Fibroblast of pulmonary artery (primary cell): ENCODE measurements at places on chromosomes 4 and X.

DNA sequence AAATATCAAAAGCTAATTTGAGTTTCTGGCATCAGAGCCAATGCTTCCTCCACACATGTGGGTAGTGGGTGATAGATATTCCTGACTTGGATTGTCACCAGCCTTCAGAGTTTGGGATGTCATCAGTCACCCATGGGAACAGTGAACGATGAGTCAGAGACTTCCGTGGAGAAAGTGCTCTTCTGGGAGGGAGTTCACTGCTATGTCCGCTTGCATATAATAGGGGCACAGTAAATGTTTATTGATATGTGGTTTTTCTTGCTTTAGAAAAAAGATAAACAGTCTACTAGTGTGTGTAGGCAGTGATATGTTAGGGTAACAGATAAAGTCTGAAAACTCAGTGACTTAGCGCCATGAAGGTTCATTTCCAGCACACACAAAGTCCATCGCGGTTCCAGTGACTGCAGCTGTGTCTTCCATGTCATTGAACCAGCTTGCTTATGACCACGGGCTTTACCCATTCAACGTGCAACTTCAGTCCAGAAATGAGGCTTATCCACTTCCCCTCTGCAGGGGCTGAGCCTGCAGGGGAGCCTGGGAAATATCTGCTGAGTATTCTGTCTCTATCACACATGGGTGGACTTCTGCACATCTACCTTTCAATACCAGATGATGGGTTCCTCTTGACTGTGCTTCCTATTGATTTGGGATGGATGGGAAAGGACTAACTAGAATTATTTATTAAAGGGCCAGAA is 87.7 kb upstream of the WWC2 start:
- peak; percentile 2 for DNase-seq

DNA sequence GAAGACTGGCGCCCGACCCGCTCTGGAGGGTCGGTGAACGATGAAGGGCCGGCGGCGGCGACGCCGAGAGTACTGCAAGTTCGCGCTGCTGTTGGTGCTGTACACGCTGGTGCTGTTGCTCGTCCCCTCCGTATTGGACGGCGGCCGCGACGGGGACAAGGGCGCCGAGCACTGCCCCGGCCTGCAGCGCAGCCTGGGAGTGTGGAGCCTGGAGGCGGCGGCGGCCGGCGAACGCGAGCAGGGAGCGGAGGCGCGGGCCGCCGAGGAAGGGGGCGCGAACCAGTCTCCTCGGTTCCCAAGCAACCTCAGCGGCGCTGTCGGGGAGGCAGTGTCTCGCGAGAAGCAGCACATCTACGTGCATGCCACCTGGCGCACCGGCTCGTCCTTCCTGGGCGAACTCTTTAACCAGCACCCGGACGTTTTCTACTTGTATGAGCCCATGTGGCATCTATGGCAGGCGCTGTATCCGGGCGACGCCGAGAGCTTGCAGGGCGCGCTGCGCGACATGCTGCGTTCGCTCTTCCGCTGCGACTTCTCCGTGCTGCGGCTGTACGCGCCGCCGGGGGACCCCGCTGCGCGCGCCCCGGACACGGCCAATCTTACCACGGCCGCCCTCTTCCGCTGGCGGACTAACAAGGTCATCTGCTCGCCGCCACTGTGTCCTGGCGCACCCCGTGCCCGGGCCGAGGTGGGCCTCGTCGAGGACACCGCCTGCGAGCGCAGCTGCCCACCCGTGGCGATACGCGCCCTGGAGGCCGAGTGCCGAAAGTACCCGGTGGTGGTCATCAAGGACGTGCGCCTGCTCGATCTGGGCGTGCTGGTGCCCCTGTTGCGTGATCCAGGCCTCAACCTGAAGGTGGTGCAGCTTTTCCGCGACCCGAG is 568 bp downstream of the CHST7 start:
- DNase-seq = peak; percentile 59

DNA sequence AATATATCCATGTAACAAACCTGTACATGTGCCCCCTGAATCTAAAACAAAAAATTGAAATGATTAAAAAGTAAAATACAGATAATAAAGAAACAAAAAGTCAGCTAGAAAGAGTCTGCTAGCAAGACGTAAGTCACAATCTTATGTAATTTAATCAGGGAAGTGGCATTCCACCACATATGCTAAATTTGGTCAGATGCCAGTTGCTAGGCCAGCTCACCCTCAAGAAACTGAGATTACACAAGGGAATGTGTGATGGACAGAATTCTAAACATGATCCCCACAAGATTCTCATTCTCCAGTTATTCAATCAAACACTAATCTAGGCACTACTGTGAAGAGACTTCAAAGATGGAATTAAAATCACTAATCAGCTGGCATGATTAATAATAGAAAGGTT is 689.3 kb downstream of the CENPC start:
- DNase-seq = peak; percentile 13

DNA sequence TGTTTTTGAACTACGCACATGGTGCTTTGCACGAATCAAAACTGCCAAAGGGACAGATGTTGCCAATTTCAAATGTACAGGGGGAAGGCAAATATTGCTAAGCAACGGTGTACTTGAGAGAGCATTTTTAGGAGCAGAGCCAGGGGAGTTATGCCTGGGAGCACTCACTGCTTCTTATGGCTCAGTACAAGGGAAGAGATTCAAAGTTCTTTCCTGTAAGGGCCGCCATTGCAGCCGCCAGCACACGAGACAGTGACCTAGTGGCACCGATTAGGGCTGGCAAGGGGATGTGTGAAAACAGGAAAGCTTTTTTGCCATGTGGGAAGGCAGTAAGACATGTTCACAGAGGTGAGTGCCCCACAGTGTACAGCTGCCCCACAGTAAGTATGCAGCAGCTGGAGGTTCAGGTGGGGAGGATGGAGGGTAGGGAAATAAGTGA is 133.8 kb downstream of the AFF1 start:
- peak; percentile 56 for DNase-seq

DNA sequence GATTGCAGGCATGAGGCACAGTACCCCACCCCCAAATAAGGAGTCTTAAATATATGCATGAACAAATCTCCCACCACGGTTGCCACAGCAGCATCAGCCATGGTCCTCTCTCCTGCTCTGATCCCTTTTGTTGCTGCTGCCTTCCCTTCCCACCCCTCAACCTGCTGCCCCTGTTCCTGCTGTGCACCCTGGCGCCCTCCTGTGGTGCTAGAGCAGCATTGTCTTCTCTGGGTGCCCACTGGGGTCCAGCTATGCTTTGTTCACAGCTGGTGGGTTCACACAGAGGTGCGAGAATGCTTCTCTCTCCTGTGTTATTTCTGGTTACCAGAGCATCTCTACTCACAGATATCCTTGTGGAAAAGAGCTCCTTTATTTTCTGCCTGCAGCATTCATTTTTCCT is 116.2 kb downstream of the GATB start:
- DNase-seq = no peak

GRCh38 chr4:3656416-3657356 is 109.5 kb upstream of the ADRA2C start:
- DNase-seq = no peak

DNA sequence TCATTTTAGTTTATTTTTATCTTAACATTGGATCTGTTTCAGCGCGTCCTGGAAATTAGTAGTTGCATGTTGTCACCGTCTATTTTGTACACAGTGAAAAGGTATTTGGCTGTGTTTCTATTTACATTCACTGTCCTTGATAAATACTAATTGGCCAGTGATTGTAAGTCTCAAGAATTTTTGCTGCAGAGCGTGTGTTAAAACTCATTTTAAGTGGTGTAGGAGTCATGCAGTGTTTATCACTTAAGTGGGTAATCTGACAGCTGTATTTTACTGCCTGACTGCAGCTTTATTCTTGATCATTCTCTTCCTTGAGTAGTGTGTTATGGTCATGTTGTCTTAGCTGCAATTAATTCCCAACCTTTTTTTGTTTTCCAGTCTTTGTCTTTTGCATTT is 9.8 kb downstream of the GUCY1A1 start:
- DNase-seq = no peak

DNA sequence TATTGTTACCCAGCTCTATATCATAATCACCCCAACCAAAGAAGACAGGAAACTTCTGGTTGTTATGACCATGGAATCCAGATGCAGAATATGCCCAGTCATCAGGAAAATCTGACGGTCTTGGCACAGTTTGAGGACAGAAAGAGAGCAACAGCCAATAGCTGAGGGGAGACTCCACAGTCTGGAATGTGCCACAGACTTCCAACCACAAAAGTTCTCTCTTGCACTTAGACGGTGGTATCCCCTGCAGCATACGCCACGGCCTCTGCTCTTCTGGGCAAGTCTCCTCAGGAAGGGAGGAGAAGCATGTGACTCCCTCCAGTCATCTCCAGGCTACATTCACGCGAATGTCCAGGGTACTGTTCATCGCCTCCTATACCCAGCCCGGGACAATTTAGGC is 18.4 kb downstream of the ZNF827 start:
- DNase-seq = peak; percentile 94

DNA sequence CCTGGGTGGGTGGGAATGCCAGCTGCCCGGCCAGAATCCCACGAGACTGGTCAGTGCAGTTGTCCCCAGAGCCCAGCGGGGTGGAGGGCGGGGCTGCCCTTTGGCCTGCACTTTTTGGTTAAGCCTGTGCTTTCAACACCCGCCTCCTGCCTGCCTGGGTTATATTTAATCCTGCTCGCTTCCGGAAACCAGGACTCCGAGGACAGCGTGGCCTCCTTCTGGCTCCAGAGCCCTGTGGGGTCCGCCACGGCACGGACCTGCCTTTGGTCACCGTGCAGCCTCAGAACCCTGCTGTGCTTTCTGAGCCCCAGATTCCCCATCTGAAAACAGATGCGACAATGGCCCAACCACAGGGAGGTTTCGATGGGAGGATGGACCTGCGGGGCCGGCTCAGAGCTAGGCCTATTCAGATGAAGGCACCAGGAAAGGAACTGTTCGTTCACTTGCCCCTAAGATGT is 29.4 kb upstream of the KIAA0232 start:
- DNase-seq = no peak

- no peak for DNase-seq
Observed at GRCh38 chr4:145709336-145709735, 29.4 kb downstream of the C4orf51 start.

GRCh38 chr4:47972181-47972580 is 44.3 kb downstream of the CNGA1 start:
- no peak for DNase-seq

- DNase-seq = no peak
Observed at GRCh38 chr4:175297965-175298565, 379.9 kb downstream of the ADAM29 start.

- no peak for DNase-seq
Observed at GRCh38 chr4:141021397-141022110, 111.7 kb downstream of the RNF150 start.

- DNase-seq = peak; percentile 33
Observed at GRCh38 chrX:35890699-35891098, 28.8 kb upstream of the CFAP47 start.

GRCh38 chr4:89788206-89789072 is 48.5 kb downstream of the SNCA start:
- peak; percentile 95 for DNase-seq

GRCh38 chr4:13903061-13903460 is 275.5 kb upstream of the BOD1L1 start:
- no peak for DNase-seq

GRCh38 chr4:126697748-126698147 is 935.0 kb upstream of the INTU start:
- DNase-seq = peak; percentile 62

GRCh38 chr4:118732591-118733330 is 47.6 kb downstream of the METTL14 start:
- DNase-seq = peak; percentile 42

GRCh38 chr4:82688091-82688795 is 110.4 kb downstream of the SCD5 start:
- peak; percentile 28 for DNase-seq

GRCh38 chrX:48920718-48921104 is 1.9 kb upstream of the PIM2 start:
- DNase-seq = no peak

DNA sequence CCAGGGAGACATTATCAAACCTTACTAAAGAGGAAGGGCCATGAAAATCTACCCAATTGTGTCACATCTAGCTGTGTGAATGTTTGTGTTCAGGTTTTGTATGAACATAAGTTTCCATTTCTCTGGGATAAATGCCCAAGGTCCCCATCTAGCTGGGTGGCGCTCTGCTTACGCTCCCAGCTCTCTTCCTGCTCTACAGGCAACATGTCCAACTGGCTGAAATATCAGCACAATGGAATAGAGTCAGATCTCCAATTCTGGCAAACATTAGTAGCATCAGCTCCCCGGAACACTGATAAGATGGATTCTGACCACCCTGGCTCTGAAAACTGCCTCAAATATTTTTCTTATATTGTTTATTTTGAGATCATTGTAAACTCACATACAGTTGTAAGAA is 74.8 kb downstream of the IRF2 start:
- DNase-seq = peak; percentile 29
